ENCODE measurements at places on chromosomes 4 and X.

DNA sequence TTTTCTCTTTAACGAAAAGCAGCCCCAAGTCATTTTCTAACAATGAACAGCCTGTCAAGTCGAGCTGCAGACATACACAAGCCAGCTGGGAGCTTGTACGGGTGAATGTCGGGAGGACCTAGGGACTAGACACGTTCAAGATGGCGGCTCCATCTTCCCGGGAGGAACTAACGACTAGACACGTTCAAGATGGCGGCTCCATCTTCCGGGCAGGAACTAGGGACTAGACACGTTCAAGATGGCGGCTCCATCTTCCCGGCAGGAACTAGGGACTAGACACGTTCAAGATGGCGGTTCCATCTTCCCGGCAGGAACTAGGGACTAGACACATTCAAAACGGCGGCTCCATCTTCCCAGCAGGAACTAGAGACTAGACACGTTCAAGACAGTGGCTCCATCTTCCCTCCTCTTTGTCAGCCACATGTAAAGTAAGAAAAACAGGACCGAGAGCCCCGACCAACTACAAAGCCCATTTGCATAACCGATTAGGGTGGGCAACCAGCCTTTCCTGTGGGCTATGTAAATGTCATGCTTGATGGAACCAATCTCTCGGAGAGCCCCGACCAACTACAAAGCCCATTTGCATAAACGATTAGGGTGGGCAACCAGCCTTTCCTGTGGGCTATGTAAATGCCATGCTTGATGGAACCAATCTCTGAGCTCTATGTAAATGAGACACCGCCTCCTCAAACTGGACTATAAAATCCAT is 175.5 kb downstream of the DHRSX start:
- DNase-seq, result peak; percentile 48

DNA sequence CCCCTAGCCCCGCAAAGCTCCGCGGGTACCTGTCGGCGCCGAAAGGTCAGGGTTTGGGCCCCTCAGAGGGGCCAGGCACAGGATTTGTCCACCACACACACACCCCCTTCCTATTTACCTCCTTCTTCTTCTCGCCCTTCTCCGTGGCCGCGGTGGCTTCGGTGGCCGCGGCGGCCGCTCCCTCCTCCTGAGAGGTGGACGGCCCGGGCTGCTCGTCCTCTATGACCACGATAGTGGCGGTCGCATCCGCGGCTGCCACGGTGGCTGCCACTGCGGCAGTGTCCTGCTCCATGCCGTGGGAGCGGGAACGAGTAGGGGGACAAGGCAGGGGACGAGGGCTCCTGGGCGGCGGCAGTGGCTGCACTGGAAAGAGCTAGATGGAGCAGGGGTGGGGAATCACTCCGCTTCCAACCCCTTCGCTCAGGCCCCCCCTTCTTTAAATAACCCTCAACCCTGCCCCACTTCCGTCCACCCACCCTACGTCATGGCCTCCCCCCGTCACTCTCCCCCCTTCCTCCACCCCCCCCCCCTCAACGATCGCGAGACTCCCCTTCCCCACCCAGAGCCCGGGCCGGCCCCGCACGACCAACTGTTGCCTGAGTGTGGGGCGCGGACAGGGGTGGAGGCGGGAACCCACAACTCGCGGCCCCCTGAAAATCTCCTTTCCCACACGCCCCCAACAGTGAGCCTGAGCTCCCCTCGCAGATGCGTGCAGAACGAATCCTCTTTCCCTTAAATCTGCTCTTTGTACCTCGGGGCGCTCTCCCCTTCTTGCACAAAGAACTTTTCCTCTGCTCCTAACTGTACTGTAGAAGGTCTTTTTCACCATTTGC is at the start of gene SMARCA1:
SMARCA1 (minus strand) TSS at position 412 of the 833 bp plus-strand sequence; CDS start at position 292, 120 bp downstream.
- DNase-seq, result no peak

DNA sequence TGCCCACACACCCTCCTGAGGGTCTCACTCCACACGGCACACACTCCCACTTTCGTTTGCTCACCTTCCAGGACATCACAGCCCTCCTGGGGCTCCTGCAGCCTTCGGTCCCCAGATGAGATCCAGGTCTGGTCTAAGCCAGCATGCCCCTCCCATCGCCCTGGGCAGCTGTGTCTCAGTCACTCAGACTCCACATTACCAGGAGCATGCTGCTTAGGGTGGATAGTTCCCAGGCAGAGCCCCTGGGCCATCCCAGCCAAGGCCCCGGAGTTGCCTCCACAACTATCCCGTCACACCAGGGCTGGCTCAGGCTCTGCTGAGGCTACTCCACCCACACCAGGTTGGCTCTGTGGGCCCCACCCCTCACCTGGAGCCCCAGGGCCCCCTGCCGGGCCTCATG is 50.4 kb upstream of the PSAPL1 start:
- no peak for DNase-seq

GRCh38 chr4:121690001-121690400 is 6.8 kb downstream of the ANXA5 start:
- DNase-seq, result no peak

DNA sequence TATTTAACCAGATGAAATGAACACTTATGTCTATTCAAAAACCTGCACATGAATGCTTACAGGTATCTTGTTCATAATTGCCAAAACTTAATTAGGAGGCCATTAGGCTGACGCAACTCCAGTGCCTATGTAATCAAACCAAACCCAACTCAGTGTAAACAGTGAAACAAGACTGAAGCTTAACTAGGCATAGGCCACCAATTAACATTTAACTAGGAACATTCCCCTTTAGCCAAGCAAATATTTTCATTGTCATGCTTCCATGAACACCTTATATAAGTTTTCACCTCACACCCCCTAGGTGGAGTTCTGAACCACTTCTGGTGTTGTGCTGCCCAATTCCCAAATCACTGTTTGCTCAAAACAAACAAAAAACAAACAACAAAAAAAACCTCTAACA is 686.0 kb downstream of the STPG2 start:
- DNase-seq, result no peak

- no peak for DNase-seq
Measured at GRCh38 chr4:7007944-7008343, 35.2 kb upstream of the TADA2B start.

DNA sequence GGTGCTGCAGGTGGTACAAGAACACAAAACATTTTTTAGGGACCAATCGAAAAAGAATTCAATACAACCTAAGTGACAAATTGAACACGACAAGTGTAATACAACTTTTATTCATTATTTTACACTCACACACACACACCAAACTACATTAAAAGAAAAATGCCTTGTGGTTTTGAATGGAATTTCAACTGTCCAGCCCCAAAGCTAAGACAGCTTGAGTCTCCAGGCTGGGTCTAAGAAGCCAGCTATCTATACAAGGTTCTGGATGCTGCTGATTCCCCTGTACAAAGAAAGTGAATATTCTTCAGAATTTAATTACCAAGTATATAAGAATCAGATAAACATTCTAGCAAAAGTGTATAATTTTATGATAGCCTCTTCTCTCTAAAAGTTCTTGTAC is 118.2 kb downstream of the PPP3CA start:
- DNase-seq, result no peak

DNA sequence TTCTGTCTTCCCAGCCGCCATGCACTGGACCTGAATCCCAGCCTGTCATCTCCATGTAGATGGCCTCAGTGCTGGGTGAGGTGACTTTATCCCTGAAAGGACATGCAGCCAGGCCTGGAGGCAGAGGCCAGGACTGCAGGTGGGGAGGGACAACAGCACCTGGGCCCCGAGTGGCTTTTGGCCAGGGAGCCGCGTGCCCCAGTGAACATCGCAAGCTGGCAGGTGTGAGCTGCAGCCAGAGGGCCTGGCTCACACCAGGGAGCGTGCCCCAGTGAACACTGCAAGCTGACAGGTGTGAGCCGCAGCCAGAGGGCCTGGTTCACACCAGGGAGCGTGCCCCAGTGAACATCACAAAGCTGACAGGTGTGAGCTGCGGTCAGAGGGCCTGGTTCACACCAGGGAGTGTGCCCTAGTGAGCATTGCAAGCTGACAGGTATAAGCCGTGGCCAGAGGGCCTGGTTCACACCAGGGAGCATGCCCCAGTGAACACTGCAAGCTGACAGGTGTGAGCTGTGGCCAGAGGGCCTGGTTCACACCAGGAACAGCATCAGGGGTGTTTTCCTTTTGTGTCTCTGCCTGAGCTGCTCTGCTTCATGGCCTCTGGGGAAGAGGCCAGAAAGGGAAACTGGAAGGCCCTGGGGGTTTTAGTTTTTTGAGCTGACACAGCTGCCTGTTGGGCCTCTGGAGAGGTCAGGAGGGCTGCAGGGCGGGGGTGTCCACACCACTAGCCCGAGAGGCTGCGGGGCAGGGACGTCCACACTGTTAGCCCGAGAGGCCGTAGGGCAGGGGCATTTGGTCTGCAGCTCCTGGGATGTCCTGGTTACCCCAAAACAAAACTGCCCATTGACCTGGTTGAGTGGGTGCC is 22.7 kb upstream of the PSAPL1 start:
- DNase-seq, result no peak

DNA sequence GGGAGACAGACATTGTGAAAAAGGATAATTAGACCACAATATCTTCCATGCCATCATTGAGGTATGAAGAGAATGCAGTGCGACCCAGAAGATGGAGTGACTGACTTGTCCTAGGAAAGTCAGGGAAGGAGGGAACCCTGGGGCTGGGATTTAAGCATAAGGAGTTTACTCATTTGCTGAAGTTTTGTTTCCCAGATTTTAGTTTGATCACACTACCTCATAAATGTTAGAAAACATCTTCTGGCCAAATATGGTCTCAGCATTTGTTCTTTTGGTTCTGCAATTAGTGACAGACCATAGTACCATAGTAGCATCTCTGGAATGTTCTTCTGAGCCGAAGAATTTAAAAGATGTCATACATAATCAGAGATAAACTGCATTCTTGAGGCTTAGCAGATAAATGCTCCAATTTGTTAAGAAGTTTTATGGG is 96.5 kb upstream of the PGRMC2 start:
- no peak for DNase-seq

DNA sequence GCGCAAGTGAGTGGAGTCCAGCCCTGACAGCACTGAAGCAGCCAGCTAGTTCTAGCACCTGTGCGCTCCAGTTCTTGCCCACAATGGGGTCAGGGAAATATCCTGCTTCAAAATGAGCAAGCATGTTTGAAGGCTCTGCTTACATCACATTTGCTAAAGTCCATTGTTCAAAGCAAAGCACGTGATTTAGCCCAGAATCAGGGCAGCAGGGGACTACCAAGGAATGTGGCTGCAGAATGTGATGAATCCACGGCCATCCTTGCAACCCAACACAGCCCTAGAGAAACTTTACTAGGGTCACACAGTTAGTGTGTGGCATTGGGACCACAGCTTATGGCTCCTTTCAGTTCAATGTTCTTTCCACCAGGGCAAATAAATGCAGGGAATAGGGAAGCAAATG is 47.3 kb upstream of the SMIM31 start:
- DNase-seq, result no peak

DNA sequence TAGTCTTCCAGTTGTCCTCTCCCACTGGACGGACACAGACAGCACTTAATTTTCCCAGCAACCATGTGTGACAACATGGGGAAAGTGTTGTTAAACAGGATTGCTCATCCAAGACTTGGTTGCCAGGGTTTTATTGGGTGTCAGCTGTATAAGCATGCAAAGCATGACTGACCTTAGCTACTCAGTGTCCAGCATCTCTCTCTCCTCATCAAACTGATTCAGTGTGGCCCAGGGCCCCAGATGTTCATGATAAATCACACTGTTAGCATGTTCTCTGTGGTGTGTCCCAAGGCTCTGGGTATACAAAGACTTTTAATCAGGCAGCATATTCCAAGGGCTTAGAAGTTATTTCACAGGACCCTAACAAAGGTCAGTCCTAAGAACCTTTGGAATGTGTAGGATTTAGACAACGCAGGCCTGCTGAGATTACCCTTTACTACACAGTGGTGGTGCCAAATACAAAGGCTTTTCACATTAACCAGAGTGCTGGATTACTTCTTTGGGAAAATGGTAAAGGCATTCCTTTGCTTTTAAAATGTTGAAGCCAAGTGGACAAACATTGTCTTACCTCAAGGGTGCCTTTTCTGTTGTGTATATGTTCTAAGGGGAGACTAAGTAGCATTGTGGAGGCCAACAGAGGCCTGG is 213.3 kb downstream of the GLUD2 start:
- DNase-seq, result no peak

DNA sequence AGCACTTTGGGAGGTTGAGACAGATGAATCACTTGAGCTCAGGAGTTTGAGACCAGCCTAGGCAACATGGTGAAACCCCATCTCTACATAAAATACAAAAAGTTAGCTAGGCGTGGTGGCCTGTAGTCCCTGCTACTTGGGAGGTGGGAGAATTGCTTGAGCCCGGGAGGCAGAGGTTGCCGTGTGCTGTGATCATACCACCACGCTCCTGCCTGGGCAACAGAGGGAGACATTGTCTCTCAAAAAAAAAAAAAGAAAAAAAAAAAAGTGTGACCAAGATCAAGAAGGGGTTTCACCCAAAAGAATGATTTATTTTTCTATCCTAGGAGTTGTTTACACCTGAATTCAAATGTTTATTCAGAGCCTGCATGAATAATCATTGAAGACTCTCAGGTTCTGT is 572.4 kb upstream of the GALNT7 start:
- DNase-seq, result no peak

DNA sequence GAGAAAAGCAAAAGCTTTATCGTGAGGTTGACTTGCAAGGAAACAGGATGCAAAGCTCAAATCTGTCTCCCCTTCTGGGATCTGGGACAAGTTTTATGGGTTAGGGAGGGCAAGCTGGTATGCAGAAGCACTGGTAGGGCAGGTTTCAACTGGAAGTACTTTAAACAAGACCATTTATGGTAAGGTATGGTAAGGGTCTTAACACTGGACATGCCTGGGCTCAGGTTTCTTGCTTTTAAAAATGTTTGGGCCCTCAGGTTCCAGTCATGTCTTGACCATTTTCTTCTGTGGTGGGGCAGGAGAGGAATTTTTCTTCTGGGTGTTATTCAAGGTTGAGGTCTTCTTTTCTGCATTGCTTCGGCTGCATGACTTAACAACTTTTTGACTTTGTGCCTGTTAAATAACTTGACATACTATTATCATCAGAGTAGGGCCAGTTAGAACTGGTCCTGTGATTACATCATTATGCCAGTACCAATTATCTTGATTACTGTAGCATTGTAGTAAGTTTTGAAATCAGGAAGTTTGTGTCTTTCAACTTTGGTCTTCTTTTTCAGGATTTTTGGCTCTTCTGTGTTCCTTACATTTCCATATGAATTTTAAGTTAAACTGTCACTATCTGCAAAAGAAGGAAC is 33.7 kb downstream of the CD38 start:
- DNase-seq, result no peak

GRCh38 chr4:77434299-77435092 is 171.1 kb upstream of the CXCL13 start:
- DNase-seq, result no peak
